Lung microvascular endothelial cell (primary cell): ENCODE measurements at places on chromosomes 7 and 10. TPM values are rescaled to one million over a fixed set of nuclear protein-coding genes. Genes with fewer than 3 reads are reported as not detected.

H2BK1 gene
- total RNA-seq: not detected in 2 replicates

LIPF gene
- not detected in 2 replicates for total RNA-seq

DNA sequence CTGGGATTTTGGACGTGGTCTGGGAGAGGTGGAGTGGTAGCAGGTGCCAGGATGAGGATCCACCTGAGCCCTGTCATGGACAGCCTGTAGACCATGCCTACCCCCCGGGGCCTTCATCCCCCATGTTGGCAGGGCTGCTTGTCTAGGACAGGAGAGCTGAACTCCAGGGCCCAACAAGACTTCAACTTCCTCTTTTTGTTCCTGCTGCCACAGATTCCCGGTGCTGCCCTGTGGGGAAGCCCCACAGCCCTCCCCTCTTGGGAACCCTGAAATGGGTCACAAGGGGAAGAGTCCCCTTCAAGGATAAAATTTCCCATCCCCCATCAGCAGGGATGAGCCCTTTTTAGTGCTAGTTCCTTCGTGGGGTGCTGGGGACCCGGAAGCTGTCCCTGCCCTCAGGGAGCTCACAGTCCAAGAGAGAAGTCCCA lies 1.3 kb upstream of the CUEDC2 start:
- DNase-seq: no peak

DNA sequence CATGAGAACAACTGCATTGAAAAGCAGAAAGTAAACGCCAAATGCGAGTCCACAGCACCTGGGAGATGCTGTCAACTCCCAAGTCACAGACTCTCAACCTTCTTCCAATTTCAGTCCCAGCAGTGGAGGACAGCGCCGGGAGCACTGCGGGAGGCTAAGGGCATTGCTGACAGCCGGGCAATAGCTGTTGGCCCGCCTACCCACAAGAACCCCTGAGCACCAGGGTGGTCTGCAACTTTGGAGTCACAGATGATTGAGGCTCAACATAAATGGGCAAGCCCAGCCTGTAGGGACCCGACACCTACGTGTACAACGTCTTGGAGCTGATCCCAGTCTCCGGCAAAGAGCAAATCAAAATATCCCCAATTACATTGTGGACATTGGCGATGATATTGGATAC lies 262.9 kb downstream of the TCERG1L start:
- DNase-seq: no peak

DNA sequence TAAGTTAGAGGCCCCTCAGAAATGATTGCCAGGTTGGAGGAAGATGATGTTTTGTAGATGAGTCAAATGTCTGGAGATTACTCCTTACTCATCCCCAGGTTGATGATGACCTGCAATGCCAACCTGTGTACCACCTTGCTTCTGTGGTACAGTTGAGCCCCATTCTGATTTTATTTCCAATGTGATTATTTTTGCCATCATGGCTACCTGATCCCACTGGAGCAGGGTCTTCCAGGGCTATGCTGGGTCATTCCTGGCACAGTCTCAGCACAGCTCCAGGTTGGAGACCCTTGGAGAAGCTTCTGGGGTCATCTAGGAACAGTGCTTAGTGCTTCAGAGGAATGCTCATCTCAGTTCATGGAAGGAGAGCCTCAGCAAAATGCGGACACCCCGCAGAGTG lies 34.3 kb downstream of the LRRC18 start:
- DNase-seq: no peak

GRCh38 chr7:135855846-135856245 lies 107.2 kb upstream of the FAM180A start:
- peak; percentile 77 for DNase-seq

- DNase-seq: no peak
Measured at GRCh38 chr10:70977625-70978024, 89.3 kb upstream of the PCBD1 start.

DNA sequence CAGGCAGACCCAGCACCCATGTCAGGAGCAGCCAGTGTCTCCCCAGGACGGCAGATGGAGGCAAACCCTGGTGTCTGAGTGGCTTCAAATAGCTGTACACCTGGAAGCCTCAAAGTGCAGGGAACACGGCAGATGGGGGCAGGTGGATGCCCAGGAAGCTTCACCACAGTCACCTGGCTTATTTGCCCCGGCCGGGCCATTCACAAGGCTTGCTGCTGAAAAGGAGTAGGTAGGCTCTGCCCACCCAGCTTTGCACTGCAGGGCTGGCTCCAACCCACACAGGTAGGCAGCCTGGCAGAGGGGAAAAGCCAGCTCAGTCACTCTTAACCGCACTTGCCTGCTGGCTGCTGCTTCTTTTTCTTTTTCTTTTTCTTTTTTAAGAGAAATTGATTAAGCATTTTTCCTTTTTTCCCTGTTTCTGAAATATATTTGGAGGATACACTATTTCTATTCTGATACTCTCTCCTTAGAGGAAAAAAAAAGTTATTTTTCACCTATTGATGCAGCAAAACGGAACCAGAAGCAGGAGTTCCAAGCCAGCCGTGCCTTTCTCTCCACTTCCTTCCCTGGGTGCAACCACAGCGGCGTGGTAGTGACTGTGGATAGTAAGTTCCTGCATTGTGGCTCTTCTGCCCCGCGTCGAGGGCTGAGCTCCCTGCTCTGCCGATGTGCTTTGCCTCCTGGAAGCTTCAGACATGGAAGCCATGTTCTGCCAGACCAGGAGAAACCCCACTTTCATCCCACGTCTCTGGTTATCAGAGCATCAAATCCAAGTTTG lies 118.3 kb downstream of the KLF6 start:
- no peak for DNase-seq
